ENCODE measurements at places on chromosomes 11 and 22. TPM values are rescaled to one million over a fixed set of nuclear protein-coding genes. Genes with fewer than 3 reads are reported as not detected.
A peak's percentile ranks its signal among the peaks of the same experiment; 100 is the strongest.

The ACRV1 gene
- not detected for total RNA-seq

The BATF2 gene
- 0.16 TPM for total RNA-seq

- no peak for DNase-seq
Measured at GRCh38 chr11:46338988-46339666, 8.1 kb upstream of the DGKZ start.

The PRR33 gene
- total RNA-seq: 0.05 TPM

DNA sequence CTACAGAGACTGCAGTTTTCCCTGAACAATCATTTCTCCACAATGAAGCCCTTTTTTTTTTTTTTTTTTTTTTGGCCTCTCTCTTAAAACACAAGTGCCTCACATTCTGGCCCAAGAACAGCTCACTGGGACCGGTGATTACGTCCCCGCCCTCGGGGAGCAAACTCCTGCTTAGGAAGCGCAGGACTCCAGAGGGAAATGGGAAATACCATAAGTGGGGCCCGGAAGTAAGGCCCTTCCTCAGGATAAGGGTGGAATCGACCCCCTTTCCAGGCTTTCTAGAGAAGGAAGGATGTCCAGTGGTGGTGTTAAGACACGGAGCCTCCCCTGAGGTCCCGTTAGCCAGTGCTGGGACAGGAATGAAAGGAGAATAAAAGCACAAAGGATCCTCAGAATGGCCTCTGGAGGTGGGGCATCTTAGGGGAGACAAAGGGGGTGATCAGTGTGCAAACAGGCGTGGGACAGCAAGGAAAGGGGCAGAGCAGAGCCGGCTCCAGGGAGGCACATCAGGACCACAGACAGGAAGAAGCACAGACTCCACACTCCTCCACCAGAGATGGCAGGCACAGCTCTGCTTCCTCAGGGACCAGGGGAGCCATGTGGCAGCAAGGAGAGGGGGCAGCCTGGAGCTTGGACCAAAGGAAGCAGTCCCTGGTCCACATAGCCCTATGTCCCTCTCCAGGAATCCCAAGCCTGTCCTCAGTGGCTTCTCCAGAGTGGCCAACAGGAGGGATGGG, 61.3 kb downstream of the CHST1 start:
- no peak for DNase-seq

GRCh38 chr11:2507212-2507901, 62.5 kb downstream of the KCNQ1 start:
- peak; percentile 4 for DNase-seq

- peak; percentile 31 for DNase-seq
Measured at GRCh38 chr22:49880281-49880680, 26.6 kb downstream of the ZBED4 start.

DNA sequence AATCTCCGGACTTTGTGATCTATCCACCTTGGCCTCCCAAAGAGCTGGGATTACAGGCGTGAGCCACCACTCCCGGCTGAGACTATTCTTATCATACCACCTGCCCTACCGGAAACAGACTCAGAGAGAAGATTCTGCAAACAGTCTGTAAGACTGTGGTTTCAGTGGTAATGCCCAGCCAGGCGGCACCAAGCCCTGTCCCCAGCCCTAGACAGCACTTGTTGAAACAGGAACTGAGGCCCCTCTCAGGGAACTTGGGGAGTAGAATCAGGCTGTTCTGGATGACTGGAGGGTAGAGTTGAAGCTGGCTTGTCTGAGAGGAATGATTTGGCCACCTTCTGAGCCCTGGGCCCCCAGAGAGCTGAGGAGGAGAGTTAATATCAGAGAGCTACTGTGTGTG, 1.3 kb upstream of the INSC start:
- DNase-seq: no peak

GRCh38 chr11:95661162-95661561, 128.4 kb downstream of the FAM76B start:
- no peak for DNase-seq

The HTR3A gene
- total RNA-seq: not detected

The TMPRSS13 gene
- 5.3 TPM for total RNA-seq

DNA sequence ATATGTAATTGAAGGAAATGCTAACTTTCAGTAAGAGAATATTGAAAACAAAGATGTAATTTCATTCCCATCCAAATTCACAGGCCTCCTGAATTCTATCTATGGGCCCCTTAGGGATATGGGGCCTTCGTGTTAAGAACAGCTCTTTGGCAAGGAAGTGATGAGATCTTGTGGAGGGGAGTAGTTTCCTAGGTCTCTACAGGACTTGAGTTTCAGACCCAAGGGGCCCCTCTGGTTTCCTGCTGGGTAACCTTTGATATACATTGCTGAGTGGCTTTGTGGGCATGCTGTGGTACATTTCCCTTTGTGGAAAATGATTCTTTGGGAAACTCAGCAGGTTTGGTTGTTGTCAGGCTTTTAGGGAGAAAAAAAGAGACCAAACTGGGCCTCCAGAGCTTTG, 6.2 kb downstream of the STIM1 start:
- no peak for DNase-seq

DNA sequence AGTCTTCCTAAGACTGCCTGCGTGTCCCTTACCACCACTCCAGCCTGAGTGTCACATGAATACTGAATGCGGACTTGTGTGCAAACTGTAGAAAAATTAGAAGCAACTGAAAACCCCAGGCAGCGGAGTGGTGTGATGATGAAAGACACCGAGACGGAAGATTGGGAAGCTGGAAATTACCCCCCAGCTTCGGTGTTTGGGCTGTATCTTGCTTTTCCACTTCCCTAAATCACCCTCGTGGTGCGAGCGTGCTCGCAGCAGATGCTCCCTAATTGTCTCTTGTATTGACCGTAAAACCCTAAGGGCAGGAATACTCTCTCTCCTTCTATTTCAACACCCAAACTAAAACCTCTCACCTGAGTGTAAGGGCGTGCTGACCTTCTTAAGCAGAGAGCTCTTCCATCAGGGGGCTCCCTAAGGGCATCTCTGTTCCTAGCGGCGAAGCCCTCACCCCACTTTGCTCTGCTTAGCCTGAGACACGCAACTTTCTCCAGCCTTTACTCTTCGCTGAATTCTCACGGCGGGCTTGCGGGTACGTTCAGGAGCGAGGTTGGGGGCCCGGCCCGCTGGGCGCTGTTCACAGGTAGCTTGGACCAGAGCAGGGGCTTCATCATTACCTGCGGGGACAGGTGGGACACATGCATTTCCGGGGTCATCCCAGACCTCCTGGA, 62.4 kb downstream of the CRYBB2 start:
- no peak for DNase-seq

DNA sequence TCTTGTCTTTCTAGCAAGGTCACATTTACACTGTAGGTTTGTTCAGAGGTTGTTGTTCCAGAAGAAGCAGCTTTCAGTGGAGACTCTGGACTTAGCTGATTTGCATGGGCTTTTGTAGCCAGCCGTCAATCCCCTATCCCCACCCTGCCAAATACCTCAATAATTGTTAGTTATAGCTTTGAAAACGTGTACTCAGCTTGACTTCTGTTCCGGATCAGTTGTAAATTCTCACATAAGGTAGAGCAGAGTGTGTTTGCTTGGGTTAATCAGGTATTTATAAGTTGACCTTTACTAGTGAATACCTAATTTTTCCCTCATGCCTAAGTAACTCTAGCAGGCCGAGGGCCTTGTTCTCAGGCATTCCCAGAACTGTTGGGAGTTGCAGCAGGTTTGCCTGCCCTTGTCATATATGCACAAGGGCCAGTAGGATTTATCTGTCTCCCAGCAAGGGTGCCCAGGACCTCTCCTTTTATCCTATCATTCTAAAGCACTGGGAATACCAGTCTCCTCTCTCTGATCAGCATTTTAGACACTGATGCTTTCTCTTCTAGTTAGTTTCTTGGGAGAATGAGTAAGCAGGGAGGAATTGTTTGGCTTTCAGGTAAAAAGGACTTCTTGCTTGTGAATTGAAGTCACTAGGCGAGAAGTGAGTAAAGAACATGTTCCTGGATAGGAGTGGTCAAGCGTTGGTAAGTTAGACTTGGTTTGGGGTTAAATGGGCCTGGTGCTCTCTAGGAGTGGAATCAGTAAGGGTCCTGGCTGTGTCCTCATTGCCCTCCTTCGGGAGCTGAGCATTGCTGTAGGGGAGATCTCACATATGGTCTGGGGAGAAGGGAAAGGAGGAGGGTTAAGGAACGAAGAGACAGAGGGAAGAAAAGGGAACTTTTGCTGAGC, 22.1 kb downstream of the STIM1 start:
- no peak for DNase-seq

- no peak for DNase-seq
Measured at GRCh38 chr11:62702246-62702645, 5.0 kb downstream of the BSCL2 start.

The POU2AF2 gene
- total RNA-seq: not detected

DNA sequence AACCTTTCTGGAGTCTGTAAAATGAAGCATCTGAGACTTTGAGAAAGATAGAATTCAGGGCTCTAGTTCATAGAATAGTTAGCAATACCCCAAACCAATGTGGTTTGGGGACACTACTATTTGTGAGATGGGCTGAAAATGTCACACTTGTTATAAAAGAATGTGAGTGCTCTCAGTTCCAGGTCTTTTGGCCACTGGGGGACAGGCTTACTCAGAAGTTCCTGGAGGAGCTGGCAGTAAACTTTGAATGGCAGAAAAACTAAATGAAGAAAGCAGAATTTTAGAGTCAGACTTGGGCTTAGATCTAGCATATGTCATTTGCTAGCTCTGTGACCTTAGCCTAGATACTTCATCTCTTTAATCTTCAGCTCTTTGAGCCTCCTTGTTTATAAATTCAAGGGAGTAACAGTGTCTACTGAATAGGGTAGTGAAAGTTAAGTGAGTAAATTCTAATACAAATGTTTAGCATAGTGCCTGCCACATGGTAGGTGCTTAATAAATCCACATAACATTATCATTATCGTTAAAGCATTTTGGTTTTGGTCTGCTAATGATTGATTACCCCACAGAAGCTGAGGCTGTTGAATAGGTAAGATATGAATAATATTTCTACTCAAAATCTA, 3.7 kb downstream of the LYVE1 start:
- no peak for DNase-seq

DNA sequence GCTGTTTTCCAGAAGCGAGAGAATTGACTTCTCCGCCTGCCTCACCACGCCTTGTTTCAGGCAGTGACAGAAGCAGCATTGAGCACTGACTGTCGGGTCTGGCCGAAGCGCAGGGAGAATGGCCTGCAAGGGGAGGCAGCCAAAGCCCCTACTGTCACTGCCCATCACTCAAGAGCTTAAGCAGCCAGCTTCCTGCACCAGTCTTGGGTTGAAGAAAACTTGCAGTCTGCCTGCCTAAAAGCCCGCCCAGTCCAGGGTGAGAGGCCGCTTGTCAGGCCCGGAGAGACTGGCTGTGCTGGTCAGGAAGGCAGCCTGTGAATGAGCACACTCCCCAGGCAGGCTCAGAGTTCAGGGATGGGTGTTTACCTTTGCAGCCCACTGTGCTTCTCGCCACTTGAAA, 108.3 kb downstream of the PKNOX2 start:
- no peak for DNase-seq

DNA sequence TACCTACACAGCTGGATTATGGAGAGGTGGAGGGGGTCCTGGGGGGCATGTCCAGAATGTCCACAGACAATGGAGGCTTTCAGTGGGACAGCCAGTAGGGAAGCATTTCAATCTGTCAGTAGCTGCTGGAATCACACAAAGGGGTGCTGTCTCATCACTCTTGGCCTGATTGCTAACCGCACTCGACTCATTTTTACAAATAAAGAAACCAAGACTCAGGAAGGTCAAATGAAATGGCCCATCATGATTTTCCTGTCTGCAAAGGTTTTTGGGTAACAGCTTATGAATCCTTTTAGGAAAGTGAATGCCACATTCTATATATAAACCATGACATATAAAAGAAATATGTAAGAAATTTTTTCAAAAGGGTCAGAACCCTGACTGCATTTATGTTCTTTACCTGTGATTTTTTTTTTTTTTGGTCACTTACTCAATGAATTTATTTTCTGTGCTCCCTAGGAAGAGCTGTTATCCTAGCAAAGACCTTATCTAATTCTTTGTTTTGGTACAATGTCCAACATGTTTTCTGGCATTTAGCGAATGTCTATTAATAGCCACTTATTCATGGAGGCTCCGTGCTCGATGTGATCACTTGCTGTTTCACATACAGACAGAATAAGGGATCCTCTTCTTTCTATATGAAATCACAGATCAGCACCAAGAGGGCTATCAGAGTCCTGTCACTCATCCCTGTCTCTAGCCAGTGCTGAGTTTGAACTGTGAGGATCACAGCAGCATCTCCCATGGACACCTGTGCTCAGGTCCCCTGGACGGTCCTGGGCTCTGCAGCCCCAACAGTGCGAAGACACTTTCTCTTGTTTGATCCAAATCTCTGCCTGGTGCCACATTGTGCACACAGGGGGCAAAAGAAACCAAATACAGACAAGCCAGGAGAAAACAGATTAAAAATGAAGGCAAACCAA, 979.7 kb downstream of the NTM start:
- no peak for DNase-seq

The LDLRAD3 gene
- 0.76 TPM for total RNA-seq

DNA sequence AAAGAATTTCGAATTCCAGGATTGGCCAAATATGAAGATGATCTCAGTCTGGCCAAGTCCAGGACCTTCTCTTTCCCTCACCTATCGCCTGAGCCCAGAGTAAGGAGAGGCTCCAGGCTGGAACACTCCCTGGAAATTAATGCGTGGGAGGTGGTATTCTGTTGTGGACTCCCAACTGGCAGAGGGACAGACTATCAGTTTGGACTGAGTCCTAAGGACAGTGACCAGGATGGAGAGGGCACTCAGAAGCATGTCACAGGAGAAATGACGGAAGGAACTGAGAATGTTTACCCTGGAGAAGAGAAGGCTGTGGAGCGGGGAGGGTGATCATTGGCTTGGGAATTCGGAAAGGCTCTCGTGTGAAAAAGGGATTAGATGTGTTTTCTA, 84.4 kb downstream of the RPL27A start:
- no peak for DNase-seq

The RCN1 gene
- total RNA-seq: 27.5 TPM

The TIGD3 gene
- 1.6 TPM for total RNA-seq

GRCh38 chr22:24027389-24027975, 16.4 kb downstream of the CABIN1 start:
- DNase-seq: no peak

GRCh38 chr22:39906207-39906606, 5.3 kb downstream of the GRAP2 start:
- no peak for DNase-seq

GRCh38 chr11:9347100-9347499, 32.7 kb upstream of the TMEM41B start:
- DNase-seq: peak; percentile 17

Measured in activated T-helper 2 cell treated with anti-CD3 and anti-CD28 coated beads, Interferon-gamma antibody, Interleukin-2, Interleukin-4, amounts not matched to agents 10 μg/mL and 5 μg/mL and 100 μg/mL, durations not matched to agents 14 hours and 24 hours and 36 hours (primary cell).